D721Med (cell line): ENCODE measurements at places on chromosomes 6 and 20.

DNA sequence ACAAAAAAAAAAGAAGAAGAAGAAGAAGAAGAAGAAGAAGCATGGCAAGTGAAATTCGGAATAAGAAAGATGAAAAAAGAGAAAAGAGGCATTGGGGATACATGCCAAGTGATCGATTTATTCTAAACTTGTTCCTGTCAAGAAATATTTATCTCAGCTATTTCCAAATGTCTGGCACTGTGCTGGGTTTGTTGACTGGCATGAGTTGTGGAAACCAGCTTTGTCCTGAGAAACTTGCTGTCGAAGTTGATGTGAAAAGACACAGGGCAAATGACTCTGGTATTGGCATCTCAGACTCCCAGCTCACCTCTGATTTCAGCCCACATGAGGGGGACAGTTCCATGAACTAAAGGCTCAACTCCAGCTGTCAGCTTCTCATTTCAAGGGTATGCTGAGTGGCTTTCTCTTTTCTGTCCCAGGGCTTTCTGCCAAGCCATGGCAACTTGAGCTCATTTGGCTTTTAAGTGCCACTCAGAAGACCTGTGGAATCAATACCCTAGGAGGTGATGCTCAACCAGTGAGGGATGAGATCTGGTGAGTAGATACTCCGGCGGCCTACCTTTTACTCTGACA is 253.3 kb upstream of the JAG1 start:
- DNase-seq, result no peak

- DNase-seq, result no peak
Measured at GRCh38 chr6:97939440-97940168, 656.6 kb upstream of the MMS22L start.

- DNase-seq, result no peak
Measured at GRCh38 chr20:19974630-19975435, 42.3 kb upstream of the NAA20 start.

DNA sequence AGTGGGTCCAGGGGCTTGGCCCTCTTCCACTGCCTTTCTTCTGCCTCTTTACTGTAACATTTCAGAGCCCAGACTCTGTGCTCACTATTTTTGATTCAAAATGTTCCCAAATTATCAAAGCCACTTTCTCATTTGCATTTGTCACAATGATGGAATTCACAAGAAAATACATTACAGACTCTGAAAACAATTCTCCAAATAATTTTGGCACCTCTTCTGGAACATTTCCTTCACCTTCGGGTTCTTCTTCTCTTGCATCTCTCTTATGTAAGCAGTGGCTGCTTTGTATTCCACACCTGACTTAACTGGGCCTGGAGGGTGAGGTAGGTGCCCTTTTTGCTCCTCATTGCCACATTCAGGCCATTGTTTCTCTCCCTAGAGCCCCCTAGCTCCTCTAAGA is 30.0 kb downstream of the ZNF184 start:
- DNase-seq, result no peak

DNA sequence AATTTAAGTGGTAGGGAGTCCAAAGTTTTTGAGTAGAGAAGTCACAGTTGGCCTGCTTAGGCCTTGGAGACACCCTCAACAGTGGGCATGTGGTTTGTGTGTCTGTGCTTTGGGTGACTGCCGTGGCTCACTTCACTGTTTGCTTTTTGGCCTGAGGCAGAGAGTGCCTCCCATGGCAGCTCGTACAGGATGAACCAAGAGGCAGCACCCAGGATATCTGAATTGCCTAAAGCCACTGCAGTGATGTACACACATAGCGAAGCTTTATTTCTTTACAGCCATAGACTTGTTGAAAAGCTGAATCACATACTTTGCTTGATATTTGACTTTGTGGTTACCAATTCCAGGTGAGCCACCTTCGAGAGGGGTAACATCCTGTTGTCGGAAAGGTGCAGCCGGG is 21.6 kb downstream of the RREB1 start:
- no peak for DNase-seq

GRCh38 chr6:97497713-97498331 is 214.8 kb upstream of the MMS22L start:
- no peak for DNase-seq

- DNase-seq, result no peak
Measured at GRCh38 chr20:59578436-59579403, 25.6 kb upstream of the PHACTR3 start.

DNA sequence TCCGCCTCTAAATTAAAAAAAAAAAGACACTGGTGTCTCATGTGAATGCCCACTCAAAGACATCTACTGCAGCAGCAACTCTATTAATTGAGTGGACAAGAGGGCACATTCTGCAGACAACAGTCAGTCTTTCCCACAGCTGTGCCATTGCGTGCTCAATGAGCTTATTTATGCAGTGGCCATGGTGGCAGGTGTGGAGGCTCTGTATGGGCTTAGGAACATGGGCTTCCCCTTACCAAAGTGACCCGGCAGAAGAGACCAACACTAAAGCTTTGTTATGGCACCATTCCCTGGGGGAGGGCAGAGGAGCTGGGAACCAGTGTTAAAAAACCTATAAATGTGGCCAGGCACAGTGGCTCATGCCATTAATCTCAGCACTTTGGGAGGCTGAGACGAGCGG is 4.2 kb upstream of the VAPB start:
- DNase-seq, result no peak

GRCh38 chr6:20644667-20645370 is 110.6 kb downstream of the CDKAL1 start:
- no peak for DNase-seq
